ENCODE measurements at places on chromosomes 6 and 20.
A peak's percentile ranks its signal among the peaks of the same experiment; 100 is the strongest.

DNA sequence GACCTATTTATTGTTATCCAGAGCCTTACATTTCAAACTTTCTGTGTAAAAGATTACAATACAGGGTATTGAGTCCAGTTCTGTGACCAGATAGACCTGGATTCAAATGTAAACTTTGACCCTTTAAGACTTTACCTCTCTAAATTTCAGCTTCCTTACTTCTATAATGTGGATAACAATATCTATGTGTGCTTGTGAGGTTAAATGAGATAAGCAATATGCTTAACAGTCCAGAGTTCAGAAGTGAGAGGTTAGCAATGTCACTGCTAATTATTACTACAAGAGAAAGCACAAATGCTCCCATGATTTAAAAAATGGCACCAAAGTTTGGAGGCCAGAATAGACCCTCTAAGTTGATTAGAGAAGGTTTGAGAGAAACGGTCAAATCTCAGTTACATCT, 27.5 kb downstream of the EPB41L2 start:
- DNase-seq, result no peak

DNA sequence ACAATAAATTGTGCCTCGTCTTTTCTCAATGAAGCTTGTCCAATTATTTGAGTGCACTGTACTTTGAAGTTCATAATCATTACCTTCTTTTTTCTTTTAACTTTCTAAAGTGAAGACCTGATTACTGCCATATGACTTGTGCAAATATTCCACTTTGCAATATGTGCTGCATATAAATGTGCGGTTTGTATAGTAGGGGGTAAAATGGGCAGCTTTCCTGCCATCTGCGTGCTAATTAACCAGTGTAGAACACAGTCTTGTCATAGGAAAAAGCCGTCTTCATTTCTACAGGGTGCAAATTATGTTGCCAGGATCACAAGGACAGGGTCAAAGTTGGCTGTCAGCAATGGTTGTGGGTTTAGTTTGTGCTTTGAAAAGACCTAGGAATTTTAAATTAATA, 397.0 kb downstream of the NKAIN2 start:
- no peak for DNase-seq

GRCh38 chr6:25332655-25333071, 53.5 kb downstream of the CARMIL1 start:
- DNase-seq, result no peak

DNA sequence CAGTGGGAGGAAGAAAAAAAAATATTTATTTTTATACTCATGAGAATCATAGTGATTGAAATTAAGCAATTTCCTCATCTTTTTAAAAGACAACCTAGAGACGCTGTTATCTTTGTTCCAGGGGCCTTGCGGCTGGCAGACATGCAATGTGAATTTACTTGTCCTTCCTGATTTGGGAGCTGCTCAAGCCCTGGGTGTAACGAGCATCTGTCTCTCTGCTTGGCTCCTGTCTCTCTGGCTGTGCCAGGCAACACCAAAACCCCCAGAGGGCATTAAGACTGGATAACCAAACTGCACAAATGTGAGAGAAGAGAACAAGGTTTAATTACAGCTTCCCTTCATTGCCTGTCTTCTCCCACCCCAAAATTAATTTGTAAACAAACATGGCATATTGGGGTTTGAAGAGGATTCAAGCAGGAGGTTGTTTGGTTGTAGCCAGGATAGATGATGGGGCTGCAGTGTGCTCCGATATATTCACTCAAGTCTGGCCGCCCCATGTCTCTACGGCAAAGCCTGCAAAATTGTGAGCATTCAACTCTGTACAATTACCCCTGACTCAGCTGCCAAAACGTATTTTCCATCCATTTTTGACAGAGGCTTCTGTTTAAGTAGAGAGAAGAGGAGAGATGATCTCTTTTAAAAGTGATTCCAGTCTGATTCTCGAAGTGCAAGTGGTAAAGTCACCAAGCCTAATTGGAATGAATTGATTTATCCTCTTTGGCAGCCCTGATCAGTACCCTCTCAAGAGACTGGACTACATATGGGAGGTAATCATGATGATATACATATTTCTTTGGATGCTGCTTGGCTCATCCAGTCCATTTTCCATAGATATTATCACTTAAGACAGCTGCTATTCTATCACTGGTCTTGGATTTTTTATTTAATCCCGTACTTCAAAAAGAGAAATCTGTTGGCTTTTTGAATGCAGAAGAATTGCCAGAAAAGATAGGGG, 170.2 kb downstream of the SLC24A3 start:
- DNase-seq, result no peak

DNA sequence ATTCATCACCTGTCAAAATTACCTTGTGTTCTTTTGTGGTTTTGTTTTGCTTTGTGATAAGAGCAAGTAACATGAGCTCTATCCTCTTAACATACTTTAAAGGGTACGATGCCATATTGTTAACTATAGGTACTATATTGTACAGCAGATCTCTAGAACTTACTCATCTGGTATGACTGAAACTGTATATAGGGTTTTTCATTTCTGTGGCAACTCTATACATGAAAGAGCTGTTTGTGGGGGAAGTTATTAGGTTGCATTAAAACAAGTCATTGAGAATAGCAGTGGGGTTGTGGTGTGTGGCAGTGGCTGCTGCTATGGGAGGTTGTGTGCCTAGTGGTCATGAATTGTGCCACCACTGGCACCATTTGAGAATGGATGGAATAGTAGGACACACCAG, 268.4 kb downstream of the KCNQ5 start:
- no peak for DNase-seq

GRCh38 chr6:140445474-140446004, 1071.1 kb upstream of the CITED2 start:
- no peak for DNase-seq

- no peak for DNase-seq
These were observed 122.2 kb downstream of the PHF3 start for GRCh38 chr6:63757826-63758225.

- no peak for DNase-seq
These were observed 93.0 kb downstream of the ANKRD6 start for GRCh38 chr6:89525786-89526562.

DNA sequence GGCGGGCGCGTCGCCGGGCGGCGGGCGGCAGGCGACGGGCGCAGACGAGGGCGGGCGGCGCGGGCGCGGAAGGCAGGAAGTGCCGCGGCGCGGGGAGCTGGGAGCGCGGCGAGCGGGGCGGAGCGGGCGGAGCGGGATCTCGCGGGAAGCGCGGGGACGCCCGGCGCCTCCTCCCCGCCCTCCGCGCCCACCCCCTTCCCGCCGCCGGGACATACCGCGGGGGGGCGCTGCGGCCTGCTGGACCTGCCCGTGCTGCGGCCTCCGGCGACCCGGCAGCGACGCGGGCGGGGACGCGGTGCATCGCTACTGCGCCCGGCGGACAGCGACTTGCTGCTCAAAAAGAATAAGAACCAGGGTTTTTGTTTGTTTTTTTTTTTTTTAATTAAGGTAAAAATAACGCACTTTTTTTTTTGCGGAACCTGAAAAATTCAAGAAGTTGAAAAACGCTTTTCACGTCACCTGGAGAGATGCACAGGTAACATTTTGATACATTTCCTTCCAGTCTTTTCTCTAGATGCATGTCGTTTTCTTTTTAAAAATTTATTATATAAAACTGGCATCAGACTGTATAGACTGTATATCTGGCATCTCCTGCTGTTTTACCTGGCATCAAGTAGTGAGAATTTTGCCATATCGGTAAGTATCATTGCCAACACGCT, at the start of gene CENPB:
CENPB (minus strand) TSS at position 76 of the 659 bp plus-strand sequence. CDS start 257 bp downstream, outside the sequence.
- DNase-seq, result peak; percentile 94

GRCh38 chr6:149925974-149926777, 3.3 kb upstream of the RAET1G start:
- DNase-seq, result peak; percentile 87

DNA sequence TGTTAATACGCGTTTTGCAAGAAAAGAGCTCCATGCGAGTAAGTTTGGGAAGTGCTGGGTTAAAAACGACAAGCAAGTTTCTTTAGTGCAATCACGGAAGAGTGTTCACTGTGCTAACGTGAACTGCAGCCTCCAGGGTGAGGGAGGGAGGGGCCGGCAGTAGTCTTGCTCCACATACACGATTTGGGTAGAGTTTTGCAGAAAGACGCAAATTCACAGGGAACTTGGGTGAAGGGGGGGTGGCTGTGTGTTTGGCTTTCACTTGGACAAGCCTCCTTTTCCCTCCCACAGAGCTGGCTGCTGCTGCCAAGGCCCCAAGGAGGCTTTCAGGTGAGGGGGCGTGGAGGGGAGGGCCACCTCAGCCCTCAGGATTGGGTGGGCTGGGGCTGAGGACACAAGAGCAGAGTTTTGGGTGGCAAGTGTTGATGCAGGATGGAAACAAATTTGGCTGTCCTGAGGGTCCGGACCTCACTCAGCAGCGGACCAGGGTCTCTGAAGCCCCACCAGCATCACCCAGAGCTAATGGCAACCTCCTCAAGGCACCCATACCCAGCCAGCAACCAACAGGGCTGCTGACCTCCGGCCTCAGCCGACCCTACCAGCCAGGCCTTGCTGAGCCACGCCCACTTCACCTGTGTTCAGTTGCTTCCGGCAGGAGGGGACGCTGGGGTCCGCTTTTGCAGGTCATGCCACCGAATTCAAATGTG, 204.5 kb downstream of the ERMARD start:
- DNase-seq, result no peak

GRCh38 chr6:154358019-154358545, 1.5 kb upstream of the IPCEF1 start:
- no peak for DNase-seq

DNA sequence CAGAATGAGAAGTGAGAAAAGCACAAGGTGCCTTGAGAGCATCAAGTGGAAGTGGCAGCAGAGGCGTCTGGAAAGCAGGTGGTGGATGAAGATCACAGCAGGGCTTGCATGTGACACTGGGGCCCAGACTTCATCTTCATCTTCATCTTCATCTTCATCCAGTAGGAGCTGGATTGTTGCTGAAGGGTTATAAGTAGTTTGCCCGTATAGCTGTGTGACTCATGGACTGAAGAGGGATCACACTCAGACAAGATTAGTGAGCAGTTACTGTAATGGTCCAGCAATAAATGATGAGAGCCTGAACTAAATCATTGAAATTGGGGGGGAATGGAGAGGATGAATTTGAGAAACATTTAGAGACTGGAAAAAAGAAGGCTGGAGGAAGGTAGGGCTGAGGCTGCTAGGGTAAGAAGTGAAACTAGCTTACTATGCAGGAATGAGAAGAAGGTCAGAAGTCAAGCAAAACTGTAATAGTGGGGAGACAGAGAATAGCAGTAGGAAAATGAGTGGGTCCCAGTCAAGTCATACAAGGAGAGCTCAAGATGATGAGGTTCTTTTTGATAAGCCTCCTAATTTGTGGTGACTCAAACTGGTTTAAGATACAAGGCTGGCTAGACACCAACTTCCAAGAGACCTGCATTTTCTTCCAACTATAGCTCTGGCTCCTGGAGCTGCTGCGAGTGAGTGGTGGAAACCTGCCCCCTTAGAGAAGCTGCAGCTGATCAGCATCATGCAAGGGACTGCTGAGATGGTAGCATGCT, 92.3 kb upstream of the BEND6 start:
- DNase-seq, result no peak

- DNase-seq, result no peak
These were observed 8.5 kb downstream of the MYLIP start for GRCh38 chr6:16137451-16137801.

DNA sequence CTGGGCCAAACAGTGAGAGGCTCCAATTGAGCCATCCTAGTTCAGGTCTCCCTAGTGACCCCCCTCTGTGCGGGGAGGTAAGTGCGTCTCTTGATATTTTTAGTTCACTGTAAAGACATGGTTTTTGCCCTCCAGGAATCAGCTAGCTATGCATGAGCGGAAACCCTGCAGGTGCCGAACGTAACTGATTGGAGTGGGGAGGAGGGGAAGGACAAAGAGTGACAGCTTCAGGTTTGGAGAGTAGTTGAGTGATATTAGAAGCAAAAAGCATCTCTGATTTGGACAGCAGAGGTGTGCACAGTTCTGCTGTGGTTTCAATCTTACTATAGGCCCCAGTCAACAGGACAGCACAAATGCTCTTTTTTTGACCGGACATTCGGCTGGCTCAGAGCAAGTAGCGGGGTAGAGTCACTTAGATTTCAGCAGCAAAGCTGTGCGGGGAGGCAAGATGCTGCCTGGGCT, 31.8 kb downstream of the TBC1D7 start:
- DNase-seq, result no peak

GRCh38 chr6:137272403-137272802, 53.2 kb upstream of the IFNGR1 start:
- no peak for DNase-seq
